Inflammatory macrophage treated with lipopolysaccharide for 1 hour (primary cell): ENCODE measurements at places on chromosomes 1 and 21.

GRCh38 chr1:28779751-28780408 lies 32.1 kb upstream of the OPRD1 start:
- DNase-seq = peak; percentile 6

DNA sequence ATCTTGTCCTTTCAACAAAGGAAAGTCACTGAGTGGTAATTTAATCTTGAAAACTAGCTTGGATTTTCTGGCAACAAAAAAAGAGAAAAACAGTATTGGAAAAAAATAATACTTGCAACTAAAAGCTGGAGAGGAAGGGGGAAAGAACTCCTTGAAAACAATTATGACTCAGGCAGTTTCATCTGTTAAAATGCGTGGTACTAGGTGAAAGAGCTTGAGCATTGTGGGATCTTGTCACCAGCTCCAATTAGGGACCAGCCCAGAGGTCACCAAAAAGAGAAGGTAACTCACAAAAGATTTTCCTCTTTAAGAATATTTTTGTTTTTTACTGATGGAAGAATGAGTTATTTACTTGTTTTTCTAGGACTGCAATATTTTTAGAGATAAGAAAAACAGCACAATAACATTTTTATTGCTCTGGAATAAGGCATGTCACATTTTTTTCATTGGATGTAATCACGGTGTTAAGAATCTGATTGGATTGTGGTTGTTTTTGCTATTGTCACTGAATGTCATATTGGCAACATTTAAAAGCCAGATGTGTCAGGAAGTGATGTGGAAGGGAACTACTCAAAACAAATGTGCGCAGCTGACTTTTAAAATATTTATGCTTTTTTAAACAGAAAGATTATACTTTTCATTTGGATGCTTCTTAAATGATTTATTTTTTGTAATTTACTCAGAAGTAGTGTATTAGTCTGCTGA lies 78.5 kb upstream of the ADAMTS5 start:
- no peak for DNase-seq

GRCh38 chr1:229448845-229449244 lies 15.0 kb upstream of the ACTA1 start:
- no peak for DNase-seq

GRCh38 chr1:35560256-35561225 lies 2.9 kb downstream of the NCDN start:
- DNase-seq = no peak

DNA sequence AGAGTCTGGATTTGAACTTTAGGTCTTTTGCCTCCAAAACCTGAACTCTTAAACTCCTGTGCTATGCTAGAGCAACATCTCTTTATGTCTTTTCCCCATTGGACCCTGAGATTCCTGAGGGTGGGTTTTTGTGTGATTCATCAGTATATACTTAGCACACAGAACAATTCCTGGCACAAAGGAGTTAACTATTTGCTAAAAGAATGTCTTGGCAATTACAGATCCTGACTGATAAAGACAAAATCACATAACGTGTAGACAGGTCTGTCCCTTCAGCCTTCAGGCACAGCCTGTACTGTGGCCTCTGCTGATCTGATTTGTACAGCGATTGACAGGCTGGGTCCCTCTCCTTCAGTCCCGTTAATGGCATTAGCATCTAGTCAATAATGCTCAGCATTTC lies 162.4 kb upstream of the BEND5 start:
- no peak for DNase-seq

GRCh38 chr1:159132271-159132881 lies 39.0 kb upstream of the CADM3 start:
- DNase-seq = peak; percentile 87

DNA sequence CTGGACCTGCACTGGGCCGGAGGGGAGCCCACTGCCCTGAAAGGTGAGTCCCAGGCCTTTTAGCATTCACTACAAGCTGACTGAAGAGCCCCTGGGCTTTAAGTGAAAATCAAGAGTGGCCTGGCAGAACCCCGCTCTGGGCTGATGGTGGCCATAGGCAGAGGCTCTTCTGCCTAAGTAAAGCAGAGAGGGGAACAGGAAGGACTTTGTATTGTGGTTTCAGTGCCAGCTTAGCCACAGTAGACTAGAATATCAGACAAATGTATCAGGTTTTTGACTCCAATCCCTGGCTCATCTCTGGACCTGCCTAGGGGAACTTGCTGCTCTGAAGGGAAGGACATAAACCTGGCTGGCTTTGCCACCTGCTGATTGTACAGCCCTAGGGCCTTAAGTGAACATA lies 10.2 kb upstream of the HENMT1 start:
- DNase-seq = no peak

GRCh38 chr1:25616987-25617624 lies 515 bp downstream of the MAN1C1 start:
- no peak for DNase-seq

- no peak for DNase-seq
Observed at GRCh38 chr1:209797978-209798639, 7.8 kb downstream of the IRF6 start.

DNA sequence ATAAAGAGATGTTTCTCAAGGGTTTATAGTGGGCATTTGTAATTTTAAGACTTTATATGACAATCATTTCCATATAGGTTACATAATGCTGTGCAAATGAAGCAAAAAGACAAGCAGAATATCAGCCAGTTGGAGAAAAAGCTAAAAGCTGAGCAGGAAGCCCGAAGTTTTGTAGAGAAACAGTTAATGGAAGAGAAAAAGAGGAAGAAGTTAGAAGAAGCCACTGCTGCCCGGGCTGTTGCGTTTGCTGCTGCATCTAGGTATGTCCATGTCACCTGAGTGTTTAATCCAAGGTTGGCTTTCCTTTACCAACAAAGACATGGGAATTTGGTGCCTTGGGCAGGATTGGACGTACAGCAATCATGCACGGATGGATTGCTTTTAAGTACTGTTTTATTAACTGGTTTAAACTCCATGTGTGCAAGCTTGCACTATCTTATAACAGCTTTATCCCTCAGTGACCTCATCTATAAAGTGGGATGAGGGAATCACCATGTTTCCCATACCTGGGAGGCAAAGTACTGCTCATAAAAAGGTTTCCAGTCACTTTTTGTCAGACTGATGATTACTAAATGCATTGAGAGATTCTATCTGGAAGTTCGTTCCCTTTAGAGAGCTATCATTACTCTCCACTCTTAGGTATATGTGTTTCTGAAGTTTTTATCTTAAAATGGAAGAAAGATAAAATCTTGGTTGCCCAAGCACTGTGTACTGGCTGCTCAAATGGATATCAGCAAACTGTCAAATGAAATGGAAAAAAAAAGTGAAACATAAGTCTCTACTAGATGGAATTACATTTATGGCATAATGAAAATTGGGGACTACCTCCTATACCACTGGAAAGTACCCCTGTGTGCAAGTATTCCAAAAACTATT lies 55.1 kb downstream of the MACO1 start:
- DNase-seq = no peak

DNA sequence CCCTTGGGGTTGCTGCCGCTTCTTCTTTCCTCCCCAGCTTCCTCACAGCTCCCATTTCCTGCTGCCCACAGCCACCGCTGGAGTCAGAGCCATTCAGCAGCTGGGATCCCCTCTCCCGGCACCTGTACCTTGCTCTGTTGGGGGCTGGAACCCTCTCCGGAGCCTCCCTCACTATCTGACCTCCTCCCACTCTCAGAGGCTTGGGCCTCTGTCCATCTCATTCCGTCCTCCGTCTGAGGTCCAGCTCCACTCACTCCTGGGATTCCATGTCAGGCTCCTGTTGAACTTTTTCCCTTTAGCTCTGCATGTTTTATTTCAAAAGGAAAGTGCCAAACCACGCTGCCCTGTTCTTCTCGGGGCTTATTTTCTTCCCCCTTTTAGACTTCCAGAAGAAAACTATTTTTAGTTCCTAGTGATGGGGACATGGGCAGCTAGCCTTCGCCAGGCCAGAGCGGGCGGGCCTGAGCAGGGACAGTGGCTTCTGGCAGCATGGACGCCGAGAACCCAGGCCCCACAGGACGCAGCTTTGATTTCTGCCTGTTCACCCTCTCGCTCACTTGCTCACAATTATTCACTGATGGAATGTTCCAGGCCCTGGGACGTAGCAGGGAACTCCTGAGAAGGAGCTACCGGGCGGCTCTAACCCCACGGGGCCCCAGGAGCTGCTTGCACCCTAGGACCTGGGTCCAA lies 79.2 kb downstream of the ARHGEF10L start:
- DNase-seq = peak; percentile 25

DNA sequence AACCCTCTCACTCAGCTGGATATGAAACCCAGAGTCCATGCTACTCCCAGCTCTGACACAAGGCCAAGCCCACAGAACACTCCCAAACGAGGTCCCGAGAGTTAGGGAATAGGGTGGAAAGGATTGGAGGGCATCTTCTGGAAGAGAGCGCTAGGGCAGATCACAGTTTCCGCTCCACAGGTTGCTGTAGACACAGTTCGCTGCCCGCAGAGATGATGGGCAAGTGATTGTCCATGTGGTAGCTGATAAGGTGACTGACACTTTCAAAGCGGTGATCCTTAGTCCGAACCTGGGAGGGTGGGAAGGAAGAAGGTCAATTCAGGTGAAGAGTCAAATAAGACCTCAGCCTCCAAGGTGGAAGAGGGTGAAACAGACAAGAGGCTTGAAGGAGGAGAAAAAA lies 2.1 kb upstream of the PYGO2 start:
- no peak for DNase-seq

DNA sequence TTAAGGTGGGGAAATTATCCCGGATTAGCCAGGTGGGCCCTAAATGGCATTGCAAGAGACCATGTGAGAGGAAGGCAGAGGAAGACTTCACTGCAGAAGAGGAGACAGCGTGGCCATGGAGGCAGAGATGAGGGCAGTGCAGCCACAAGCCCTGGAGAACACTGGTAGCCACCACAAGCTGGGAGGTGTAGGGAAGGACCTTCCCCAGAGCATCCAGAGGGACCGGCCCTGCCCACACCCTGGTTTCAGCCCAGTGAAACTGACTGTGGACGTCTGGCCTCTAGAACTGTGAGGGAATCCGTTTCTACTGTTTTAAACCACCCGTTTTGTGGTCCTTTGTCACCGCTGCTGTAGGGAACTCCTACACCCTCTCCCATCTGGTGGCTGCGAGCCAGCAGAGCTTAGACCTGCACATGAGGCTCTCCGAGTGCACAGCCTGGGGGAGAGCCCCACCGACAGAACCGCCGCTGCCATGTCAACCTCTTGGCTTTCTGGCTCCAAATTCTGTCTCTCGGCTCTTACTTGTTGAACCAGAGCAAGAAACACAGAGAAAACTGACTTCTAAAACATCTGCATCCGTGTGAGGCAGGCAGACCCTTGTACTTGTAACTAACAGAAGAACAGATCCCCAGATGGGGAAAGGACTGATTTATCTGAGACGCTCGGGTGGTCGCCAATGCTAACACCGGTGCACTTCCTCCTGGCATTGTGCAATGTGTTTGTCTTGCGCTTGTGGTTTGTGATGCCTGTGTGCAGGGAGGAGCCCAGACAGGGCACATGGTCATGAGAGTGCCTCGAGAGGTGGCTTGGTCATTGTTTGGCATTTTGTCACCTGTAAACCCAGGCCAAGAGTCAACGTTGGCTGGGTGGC lies 90.8 kb upstream of the TMPRSS2 start:
- DNase-seq = peak; percentile 12

DNA sequence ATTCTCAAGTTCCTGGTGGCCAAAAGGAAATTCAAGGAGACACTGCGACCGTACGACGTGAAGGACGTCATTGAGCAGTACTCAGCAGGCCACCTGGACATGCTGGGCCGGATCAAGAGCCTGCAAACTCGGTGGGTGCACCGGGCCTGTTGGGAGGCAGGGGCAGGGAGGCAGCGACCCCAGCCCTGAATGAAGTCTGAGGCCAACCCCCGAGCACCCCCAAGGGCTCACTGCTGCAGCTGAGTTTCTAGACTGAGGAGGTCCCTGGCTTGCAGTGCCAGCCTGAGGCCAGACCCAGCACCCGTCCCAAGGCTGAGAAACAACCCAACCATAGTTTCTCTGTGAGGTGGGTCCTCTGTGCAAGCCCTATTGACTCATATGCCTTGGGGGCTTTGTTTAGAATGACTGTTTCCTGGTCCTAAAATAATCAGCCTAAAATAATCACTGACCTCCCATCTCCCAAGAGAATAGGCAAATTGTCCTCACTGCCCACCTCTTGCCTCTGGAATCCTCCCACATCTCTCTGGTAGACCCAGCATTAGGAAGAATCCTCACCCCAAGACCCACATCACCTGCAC lies 27.1 kb downstream of the CITED4 start:
- no peak for DNase-seq

- DNase-seq = no peak
Observed at GRCh38 chr1:48003741-48004531, 6.8 kb upstream of the TRABD2B start.

- DNase-seq = no peak
Observed at GRCh38 chr1:51686450-51686849, 69.6 kb downstream of the OSBPL9 start.

GRCh38 chr21:31710586-31710985 lies 21.3 kb downstream of the SCAF4 start:
- no peak for DNase-seq

DNA sequence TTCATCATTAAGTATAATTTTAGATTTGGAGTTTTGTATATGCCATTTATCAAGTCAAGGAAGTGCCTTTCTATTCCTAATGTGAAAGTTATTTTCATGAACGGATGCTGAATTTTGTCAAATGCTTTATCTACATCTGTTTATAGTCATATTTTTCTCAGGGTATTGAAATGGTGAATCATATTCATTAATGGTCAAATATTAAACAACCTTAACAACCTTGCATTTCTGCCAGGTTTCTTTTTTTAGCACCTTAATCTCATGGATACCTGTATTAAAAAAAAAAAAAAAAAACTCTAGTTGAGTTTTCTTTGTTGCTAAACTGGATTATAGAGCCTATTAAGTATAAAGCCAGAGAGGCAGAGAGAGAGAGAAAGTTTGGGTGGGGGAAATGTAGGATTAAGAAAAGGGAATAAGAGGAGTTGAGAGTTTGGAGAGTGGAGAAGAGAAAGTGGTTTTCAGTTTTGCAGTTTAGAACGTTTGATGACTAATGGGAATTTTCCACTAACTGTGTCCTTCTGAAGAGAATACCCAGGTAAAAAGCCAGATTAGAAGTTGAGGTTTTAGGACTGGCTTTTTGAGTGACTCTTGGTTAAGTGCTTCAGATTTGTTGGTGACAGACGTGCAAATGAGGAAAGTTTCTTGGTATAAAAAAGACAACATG lies 305.0 kb downstream of the HLX start:
- DNase-seq = no peak

DNA sequence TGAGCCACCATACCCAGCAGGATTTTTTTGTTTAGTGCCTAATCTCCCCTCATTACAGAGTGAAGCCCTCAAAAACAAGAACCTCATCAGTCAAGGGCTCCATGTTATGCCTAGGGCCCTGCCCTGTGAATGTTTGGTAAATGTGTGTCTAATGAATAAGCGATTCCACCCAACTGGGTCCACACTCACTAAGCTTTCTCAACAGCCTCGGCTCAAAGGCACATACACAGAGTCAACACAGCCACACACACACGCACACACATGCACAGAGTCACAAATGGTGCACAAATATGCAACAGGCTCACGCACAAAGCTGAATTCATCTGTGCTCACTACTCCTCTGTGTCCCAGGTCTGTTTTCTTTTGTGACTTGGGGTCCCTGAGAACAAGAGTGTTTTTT lies 11.7 kb upstream of the SYNC start:
- DNase-seq = no peak

DNA sequence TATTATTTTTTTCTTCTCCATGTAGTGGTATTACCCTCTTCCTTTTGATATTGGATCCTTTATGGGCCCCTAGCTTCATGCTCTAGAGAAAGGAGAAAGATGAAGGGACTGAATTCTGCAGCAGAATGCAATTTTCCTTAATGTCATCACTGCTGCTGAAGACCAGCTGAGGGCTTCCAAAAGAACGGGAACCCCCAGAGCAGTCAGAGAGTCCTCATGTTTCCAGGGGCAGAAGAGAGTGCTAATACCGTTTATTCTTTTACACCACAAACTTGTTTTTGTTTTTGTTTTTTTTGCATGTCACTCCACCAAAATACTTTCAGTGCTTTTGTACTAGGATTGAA lies 21.1 kb upstream of the TBX15 start:
- DNase-seq = no peak
